T-helper 2 cell (primary cell): ENCODE measurements at places on chromosomes 7 and 10.

DNA sequence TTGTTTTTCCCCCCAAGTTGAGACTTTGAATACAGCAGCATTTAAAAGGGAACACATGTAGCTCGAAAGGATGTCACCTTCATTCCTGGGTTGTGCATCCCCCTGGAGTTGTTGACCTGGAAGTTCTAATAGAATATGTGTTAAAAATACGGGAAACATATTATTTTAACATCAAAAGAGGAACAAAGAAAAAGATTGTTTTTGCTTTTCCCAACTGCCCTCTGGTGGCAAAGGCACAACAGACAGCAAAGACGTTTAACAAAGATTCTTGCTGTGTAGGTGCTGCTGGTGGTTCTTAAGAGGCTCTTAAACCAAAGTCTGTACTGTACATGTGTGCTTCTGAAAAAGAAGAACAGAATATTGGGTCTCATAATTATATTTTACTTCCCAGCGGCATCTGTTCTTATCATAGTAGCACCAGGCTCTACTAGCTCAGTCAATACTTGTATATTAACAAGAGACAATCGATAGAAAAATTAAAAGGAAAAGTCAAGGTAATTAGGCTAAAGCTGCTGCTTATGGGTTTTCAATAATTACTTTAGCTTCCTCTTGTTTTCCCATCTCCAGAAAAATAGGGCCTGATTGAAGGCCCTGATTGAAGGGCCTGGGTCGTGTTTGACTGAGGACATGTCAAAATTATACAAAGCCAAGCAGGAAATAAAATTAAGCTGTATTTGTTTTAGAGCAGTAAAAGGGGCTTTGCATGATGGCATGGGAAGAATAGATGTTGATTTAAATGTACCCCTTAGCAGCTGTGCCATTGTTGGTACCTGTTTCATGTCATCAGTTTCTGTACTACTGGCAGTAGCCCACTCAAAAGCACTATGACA lies 384.2 kb upstream of the LRGUK start:
- DNase-seq, result no peak

DNA sequence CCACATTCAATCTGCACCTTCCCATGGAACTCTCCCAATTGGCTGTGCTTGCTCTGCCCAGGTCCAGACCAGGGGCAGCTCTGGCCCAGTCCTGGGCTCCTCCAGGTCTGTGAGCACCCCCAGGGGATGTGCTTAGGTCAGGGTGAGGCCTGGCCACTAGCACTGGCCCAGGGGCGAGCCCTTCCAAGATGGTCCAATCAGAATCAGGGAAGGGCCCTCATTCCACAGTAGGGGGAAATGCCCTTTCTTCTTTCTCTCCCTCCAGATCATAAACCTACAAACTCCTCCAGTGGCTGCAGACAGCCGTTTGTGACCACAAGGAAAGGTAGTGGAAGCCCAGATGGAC lies 157.0 kb downstream of the PRKAG2 start:
- no peak for DNase-seq

DNA sequence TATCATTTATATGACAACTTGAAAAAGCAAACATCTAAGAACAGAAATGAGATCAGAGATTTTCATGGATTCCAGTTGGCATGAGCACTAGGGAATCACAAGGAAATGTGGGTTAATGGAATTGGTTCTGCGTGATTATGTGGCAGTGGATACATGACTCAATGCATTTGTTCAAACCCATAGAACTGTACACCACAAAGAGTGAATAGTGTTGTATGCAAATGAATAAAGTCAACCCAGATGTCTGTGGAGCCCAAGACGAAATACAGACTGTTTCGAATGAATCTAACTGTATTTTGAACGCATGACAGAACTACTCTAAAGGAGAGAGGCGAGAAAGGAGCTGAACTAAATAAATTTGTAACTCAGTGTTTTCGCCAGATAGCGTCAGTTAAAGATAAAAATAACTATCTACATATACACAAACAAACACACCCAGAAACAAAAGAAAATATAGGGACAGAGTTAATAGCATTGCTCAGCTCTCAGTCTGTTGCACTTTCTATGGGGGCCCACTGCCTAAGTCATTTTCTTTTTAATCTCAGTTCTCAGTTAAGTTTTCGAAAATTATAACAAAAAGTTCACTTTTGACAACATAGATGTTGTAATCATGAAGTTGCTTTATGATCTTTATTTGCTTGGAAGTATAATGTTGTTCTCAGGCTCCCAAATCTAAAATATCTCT lies 636.7 kb upstream of the SEMA3D start:
- DNase-seq, result no peak

DNA sequence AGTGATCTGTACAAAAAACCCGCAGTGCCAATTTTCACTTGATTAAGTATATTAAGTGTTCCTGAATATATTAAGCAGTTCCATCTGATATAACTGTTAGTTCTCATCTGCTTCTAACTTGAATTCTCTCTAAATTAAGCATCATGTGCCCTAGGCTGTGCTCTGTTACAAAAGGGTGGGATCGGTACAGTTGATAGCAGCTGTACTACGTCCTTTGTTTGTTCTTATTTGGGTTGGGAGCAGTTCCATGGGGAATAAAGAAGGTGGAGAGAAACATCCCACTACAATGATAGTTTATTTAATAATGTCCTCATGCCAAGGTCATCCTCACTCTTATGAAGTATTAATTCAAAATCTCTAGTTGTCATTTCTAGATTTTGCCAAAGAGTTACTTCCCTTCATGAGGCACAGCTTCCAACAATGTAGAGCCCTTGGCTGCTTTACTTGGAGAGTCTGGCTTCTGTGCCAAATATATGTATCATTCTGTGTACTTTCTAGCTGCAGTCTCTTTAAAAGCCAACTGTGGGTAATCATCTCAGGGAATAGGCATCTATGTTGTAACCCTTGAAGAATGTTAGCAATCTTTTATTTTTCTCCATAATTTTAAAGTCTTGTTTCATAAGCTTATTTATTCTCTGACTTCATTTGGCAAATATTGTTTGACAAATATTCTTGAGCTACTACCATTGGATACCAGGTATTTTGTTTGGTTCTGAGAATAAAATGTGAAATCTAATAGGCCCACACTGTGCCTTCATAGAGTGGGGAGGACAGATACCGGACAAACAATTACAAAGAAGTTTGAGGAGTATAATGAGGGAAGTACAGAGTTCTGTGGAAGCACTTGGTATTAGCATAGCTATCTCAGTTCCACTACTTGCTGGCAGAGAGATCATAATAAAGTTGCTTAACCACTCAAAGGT lies 22.4 kb upstream of the AHR start:
- DNase-seq, result no peak

- DNase-seq, result no peak
Observed at GRCh38 chr10:28632584-28632945, 44.8 kb upstream of the BAMBI start.

GRCh38 chr7:74178632-74179031 lies 4.5 kb downstream of the EIF4H start:
- no peak for DNase-seq

DNA sequence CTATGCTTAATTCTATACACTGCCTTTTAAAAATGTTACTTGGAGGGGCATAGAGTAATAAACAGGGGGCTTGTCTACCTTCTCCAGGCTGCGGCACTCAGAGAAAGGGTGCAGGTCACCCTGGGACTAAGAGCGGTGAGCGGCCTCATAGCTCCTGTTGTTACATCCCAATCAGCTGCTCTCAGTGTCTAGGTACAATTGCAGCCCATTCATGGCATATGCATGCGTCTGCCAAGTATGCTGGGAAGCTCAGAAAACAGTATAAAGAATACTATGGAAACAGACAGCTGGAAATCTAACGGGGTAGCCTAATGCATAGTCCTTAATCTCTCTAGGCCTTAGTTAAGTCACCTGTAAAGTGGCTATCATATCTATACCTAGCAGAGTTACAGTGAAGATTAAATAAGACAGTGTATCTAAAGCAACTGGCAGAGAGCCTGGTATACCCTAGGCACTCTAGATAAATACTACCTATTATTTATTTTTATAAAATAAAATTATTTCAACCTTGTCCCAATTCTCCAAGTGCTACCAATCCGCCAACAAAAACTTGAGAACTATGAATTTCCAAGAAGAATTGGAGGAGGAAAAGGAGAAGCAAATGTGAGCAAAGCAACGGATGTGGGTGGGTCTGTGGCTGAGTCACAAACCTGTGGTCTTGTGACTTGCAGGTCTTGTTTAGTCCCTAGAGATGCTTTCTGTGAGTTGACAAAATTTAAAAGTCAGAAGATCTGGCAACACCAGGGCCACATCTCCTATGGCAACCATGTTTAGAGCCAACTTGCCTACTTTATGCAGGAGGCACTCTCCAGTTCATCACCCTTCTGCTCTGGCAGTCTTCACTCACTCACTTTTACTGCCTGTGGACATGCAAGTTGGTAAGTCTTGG lies 183.0 kb downstream of the RAPGEF5 start:
- DNase-seq, result no peak

- DNase-seq, result no peak
Observed at GRCh38 chr10:22633106-22633505, 81.3 kb downstream of the PIP4K2A start.

DNA sequence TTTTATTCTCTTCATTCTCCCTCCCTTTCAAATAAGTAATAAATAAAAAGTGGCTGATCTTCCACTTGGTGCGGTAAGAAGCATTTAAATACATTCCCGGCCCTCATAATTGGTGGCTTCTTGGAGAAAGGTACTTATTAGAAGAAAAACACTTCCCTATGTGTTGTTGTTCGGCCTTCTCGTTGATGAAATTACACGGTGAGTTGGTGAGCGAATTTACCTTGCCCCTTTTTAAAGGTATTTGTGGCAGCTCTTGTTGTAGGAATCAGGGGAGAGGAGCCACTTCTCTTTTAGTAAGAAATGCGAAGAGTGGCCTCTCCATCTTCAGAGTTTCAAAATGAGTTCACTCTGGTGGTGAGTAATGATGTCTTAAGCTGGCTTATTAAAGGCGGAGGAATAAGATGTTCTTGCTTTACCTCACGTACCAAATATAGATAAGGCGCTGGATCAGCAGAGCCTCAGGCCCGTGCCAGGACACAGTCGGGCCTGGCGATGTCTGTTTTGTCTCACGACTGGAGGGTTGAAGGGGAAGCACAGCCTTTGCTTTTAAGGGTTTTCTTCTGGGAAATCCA lies 135.9 kb downstream of the CUX1 start:
- DNase-seq, result no peak

DNA sequence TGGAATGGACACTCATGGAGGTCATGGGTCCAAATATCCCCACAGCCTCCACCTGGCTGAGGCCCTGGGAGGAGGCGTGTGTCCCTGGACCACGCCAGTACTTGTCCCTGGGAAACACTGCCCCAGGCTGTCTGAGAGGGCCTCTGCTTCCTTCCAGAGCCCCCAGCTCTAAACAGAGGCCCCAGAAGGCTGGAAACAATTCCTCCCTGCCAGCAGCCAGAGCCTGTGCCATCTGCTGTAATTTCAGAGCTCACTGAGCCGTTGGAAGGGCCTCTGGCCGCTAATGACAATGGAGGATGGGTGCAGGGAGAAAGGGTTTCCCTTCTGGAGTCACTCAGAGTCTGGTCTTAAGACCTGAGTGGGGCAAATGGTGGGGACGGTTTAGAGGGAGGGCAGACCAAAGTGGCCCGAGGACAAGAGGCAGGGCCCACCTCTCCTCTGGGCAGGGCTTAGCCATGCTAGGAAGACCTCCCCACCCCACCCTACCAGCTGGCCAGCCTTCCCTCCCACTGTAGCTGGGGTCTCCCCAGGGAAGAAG lies 7.1 kb downstream of the CHAT start:
- DNase-seq, result no peak

GRCh38 chr7:88226201-88226600 lies 6.4 kb upstream of the SRI start:
- no peak for DNase-seq

DNA sequence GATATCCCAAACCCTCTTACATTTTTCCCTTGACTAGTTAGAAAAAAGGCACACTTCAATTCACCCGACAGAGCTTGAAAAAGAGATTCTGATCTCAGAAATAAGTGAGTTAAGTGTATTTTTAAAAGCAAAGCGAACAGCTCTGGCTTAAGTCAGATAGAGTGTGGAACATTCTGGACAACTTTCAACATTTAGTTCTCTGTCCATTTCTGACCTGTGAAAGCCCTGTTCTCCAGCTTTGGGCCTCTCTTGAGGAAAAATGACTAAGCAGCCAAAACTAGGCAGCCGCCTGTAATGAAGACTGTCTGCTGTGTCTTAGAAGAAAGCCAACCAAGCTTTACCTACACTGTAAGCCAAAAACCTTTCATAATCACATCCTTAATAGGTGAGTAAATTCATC lies 50.5 kb downstream of the CDK6 start:
- DNase-seq, result no peak

DNA sequence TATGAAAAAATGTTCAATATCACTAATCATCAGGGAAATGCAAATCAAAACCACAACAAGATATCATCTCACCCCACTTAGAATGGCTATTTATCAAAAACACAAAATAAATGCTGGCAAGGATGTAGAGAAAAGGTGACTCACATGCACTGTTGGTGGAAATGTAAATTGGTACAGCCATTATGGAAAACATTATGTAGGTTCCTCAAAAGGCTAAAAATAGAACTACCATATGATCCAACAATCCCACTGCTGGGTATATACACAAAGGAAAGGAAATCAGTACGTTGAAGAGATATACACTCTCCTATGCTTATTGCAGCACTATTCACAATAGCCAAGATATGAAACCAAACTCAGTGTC lies 50.2 kb downstream of the CDK1 start:
- no peak for DNase-seq

DNA sequence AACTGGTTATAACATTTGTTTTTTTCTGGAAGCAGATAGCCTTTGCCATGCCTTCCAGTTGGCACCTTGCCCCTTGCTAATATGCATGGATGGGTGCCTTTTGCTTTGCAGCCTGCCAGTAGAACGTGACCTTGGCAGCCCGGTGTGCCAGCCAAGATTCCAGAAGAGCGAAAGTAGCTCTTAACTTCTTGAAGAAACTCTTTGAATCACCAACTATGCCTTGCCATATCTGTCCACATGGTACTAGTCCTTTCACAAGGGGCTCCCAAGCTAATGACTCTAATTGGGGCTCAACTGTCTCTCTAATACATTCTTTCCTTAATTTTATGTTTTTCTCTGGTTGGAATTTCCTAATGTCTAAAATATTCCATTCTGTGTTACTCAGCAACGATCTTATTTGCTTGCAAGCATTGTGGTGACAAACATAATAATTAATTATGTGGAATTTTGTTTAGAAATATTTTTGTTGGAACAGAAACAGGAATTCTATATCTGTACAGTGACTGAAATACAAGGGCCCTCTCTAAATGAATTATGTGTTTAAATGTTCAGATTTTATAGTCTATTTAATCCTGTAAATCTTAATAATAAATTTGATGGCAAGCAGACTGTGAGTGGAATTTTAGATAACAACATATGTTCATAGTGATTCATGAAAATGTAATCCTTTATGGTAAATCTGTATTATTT lies 45.8 kb downstream of the HDAC9 start:
- no peak for DNase-seq

- no peak for DNase-seq
Observed at GRCh38 chr10:93873420-93874115, 20.2 kb upstream of the SLC35G1 start.

GRCh38 chr7:116434820-116435341 lies 64.7 kb upstream of the CAV2 start:
- DNase-seq, result no peak
